ENCODE measurements at places on chromosomes 4 and X.

DNA sequence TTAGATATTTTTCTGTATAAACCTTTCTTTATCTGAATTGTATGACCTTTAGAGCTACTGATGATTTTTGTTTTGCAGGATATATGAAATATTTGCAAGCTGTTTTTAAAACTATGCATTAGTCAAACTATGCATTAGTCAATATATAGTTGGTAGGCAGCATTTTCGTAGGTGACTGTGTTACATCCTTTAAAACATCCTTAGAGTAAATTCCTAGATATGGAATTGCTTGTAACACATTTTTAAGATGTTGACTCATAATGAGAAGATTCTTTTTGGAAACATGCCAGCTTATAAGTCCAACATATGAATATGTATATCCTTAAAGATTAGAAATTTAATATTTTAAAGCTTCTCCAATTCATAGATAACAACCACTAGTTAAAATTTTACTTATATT, 1768.5 kb downstream of the PCDH7 start:
- no peak for DNase-seq

DNA sequence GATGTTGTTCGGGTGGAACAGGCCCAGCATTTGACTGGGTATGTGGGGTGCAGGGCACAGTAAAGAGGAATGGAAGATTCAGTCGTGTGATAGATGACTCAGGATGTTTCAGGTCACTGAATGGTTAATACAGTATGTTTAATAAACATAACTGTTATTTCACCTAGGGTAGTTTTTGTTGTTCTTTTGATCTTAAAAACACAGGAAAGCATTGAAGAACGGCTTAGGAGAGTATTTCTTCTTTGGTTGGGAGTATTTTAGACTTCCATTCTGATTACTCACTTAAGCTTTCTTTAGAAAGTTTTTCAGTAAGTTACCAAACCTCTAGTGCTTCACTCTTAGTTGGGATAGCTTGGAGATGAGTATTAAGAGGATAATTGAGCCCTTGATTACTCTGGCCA, 62.3 kb downstream of the STAG2 start:
- DNase-seq: no peak

GRCh38 chr4:169315530-169316343, 45.0 kb upstream of the SH3RF1 start:
- no peak for DNase-seq

DNA sequence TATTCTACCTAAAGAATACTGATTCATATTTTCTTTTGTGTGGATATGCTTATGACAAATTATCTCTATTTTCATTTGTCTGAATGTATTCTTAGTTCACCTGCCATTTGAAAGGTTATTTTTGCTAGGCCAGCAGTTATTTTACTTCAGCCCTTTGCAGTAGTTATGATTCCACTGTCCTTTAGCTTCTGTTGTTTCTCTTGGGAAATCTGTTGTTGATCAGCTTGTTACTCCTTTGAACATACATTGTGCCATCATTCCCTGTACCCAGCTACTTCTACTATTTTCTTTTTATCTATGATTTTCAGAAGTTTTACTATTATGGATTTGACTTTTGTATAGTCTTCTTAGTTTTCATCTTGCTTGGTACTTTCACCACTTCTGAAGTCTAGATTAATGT, 37.2 kb downstream of the RBM46 start:
- DNase-seq: no peak

DNA sequence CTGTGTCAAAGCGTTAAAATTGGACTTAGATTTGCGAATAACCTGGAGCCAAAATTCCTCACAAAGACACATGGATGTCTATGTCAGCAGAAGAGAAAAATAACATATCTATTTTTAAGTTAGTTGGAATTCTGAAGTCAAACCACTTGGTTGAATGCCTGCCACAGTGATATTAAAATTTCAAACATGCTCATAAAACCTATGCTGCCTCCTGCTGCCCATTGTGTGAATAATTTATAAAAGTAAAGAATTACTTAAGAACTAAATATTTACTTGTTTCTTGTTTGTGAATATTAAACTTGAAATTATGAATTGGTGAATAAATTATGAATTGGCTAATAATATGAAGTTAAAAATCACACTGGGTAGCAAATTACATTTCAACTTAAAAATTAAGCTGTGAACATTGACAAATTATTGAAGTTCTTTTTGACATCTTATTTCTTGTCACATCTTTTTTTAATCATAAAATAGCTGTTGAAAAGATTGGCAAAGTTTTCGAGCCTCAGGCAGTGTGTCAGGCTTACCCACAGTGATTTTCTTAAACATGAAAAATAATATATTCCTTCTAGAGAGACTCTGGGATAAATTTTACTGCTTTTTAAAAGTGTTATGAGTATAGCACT, 35.4 kb downstream of the FABP2 start:
- DNase-seq: no peak

- DNase-seq: no peak
Observed at GRCh38 chrX:103614999-103615398, 7.2 kb downstream of the TCEAL3 start.

DNA sequence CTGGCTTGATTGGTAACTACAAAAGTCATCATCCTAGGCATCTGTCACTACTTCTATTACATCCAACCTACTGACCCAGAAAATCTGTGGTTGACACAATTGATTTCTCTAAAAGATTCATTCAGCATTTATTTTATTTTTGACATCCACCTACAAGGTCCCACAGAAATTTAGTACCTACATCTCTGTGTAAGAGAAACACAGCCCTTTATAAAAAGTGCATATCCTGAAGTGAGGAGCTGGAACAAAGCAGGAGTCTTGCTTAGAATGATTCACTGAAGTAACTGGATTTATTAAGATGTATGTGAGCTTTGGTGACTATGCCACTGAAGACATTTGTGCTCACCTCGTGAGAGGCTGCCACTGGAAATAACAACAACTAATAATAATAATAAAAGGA, 391.0 kb downstream of the GPAT3 start:
- DNase-seq: no peak

- no peak for DNase-seq
Observed at GRCh38 chr4:41305476-41305875, 48.7 kb downstream of the UCHL1 start.

DNA sequence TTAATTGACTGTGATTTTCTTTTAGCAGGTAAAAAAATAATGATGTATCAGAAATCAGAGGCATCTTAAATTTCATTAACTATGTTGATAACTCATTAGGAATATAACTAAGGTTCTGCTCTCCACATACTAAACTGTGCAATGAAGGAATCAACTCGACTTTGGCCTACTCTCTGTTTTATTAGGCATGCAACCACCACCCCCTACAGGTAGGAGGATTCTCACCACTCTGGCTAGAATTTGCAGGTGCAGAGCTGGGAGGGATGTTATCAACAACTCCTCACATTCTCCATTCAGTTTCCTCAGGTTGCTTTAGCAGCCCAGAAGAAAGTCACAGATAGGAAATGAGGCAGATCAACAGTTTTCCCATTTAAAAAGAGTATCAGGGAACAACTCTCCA, 160.1 kb downstream of the COX18 start:
- DNase-seq: no peak

- DNase-seq: peak; percentile 5
Observed at GRCh38 chrX:102085706-102086105, 39.8 kb upstream of the TCEAL2 start.

DNA sequence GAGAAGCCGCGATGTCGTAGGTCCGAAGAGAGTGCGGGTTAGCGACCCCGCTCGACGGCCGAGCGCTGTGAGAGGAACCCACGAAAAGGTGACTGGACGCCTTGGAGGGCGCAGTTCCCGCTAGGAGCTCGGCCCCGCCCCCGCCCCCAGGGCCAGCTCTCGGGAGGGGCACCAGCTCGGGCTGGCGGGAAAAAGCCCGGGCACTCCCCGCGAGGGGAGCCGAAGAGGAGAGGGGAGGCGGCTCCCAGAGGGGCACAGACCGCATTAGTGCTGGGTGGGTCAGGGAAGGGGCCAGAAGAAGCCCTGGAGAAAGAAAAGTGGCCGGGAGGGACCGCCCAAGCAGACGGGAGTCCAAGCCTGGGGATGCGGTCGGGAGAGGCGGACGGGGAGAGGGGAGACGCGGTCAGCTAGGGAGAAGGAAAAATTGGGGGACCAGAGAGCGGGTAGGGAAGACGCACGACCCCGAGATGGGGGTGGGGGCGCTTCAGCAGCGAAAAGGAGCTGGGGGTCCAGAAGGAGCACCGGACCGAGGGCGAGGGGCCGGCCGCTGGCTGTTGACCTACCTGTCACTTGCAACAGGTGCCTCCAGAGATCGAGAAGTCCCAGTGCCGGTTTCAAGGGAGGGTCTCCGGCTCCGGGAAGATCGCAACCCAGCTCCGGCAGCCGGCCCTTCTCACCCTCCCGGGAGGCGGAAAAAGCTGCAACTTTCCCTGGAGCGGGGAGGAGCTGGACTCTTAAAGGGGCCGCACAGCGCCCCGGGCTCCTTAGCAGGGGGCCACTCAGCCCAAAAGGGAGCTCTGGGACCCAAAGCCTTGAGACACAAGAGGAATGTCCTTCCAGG, at the start of gene SYTL4:
Gene SYTL4, minus strand, starts transcription at position 681 of the 841 bp plus-strand sequence. CDS start 30,084 bp downstream, outside the sequence.
- DNase-seq: no peak

DNA sequence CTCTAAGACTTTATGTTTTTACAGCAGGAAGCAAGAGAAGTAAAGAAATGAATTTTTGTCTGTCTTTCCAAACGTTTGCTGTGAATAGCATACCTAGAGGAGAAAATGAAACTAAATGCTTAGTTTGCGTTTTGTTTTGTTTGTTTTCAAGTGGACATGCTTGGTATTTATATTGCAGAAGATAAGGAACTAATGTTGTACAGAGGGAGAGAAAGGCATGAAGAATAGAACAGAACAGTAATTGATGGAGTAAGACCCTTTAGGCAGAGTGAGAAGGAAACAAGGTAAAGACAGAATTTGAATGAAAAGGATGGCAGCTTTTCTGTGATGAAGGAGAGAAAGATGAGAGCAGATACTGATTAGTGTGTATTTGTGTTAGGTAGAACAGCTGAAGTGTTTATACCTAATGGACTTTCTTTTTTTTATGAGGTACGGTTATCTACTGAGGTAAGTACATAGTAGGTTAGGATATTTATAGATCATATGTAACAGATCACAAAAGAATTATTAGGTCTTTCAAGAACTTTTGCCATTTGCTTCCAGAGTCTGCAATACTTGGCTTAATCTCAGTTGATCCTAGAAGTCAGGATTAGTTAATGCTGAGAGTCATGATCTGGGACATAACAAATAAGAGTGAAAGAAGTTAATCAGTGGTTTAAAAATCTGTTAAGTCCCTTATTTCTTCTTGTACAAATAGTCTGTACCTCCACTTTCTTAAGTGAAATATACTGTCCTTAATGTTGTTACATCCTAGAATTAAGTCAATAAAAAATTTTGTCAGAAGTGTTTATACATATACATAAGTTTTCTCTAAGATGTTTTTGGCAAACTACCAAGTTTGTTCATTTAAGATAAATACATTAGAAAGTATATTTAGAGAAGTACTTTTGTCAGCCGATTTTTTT, 36.8 kb downstream of the FABP2 start:
- DNase-seq: no peak

DNA sequence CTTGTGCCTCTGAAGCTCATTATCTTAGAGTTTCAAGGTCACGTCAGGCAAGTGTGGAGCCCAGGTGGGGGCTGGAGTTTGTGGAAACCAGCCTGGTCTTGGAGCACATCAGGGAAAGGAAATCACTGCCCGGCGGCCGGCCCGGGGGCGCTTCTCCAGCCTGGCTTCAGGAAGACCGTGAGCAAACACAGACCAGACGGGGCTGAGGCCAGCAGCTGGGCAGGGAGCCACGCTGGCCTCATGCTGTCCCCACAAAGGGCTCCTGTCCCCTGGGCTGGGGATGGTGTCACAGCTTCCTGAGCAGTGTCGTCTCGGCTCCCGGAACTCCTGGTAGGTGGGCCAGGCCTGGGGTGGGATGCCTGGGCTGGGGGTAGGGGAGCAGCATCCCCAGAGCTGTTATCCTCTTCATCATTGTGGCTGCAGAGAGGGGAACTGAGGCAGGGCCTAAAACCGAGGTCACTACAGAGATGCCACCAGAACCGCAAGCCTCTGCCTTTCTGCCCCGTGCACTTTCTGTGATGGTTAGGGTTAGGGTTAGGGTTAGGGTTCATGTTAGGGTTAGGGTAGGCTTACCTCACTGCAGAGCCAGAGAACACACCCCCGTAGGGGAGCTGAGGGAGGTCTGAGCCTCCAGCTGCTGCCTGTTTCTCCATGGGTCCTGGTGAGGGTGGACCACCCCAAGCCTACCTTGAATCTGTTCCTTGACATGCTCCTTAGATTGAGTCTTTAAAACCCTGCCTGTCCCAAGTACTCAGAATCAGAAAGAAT, 77.5 kb downstream of the HTRA3 start:
- DNase-seq: no peak

DNA sequence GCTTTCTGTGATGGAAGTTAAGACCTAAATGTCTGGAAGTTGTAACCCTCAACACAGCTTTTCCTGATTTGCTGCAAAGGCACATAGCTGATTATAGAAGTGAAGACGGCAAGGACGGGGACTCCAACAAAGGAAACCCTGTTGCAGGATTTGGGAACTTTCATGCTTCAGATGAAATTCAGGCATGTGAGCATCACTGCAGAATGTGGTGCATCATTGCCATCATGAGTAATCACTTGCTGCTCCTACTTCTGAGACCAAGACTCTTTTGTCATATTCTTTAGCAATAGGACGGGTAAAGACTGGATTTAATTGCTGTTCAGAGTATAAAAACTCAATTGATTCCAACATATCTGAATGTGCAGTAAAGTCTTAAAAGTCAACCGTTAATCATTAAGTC, 35.8 kb downstream of the YIPF6 start:
- no peak for DNase-seq

GRCh38 chr4:109953556-109953955, 40.9 kb downstream of the EGF start:
- DNase-seq: no peak

GRCh38 chr4:99834569-99834968, 17.9 kb downstream of the DAPP1 start:
- no peak for DNase-seq

- DNase-seq: no peak
Observed at GRCh38 chrX:39900777-39901170, 197.0 kb downstream of the BCOR start.

- no peak for DNase-seq
Observed at GRCh38 chr4:81541161-81541945, 69.6 kb upstream of the RASGEF1B start.

DNA sequence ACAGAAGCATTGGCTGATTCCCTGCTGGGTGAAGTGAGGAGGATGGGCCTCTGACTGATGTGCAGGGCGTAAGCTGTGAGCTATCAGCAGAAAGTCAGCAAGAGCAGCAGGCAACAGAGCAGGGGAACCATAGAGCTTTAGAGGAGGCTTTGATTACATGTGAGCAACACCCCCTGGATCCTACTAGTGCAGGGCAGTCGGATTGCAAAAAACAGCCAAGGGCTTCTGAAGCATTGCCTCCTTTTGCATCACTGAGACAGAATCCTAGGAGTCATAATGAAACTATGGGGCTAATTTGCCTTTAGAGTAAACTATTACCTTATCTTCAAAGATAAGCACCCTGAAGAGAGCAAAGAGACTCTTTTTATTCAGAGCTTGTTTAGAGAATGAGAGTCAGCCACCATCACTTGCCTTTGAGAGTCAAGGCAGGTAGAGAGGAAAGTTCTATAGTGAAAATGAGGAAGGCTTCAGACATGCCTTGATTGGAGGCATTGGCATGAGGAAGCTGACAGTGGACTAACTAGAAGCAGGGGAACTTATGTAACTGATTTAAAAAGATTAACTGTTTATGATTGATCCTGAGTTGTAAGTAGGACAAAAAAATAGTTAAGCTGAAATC, 420.3 kb downstream of the PDHA2 start:
- DNase-seq: no peak
